ENCODE measurements at places on chromosomes 2 and 18.

GRCh38 chr2:230898713-230899091 lies 26.3 kb downstream of the GPR55 start:
- DNase-seq: no peak

GRCh38 chr2:144438801-144439631 lies 80.9 kb downstream of the ZEB2 start:
- no peak for DNase-seq

- DNase-seq: no peak
Observed at GRCh38 chr2:168934826-168935225, 33.7 kb downstream of the G6PC2 start.

- DNase-seq: no peak
Observed at GRCh38 chr2:10933700-10934225, 22.0 kb downstream of the KCNF1 start.

GRCh38 chr2:187051350-187051749 lies 202.4 kb upstream of the ZSWIM2 start:
- no peak for DNase-seq

- no peak for DNase-seq
Observed at GRCh38 chr2:96102596-96103186, 13.7 kb downstream of the ADRA2B start.

- DNase-seq: no peak
Observed at GRCh38 chr2:127429291-127429690, 11.1 kb downstream of the PROC start.

DNA sequence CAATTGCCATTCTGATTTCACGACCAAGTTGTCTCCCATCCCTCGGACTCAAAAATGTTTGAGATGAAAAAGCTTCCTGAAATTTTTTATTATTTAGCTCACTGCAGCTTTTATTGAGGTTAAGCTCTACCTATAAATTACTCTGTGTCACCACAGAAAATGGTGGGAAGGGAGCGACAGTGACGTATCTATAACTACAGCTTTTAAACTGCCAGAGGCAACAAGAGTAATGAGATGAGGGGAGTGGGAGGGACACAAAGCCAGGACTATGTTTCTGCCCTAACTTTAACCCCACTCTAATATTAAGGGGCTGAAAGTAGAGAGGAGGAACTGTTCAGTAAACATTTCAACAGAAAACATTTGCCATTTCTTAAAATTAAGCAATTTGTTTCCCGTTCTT lies 37.4 kb downstream of the SMAD2 start:
- DNase-seq: no peak

DNA sequence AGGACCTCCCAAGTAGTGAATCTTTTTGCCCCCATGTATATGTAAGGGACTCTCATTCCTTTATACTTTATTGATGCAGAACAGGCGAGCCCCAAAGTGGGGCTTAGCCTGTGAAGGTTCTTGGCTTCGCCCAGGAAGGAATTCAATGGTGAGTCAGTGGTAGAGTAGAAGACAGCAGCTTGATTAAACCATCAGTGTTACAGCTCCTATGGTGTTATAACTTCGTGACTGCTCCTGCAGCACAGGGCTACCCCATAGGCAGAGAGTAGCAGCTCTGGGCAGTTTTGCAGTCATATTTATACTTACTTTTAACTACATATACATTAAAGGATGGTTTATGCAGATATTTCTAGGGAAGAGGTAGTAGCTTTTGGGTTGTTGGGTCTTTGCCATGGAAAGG lies 11.0 kb downstream of the FAM171B start:
- no peak for DNase-seq

DNA sequence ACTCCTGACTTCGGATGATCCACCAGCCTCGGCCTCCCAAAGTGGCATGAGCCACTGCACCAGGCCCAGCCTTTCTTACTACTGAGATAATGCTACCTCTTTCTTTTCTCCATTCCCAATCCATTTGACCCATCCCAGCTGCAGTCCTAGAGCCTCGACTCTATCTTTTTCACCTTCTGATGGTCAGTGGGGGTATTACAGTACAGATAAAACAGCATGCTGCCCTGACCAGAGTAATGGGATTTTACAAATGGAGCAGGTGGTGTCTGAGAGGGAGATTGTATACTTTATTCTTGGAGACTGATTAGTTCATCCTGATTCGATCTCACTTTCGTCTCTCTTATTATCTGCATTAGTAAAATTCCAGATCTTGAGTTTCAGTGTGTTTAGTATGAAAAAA lies 238.6 kb upstream of the TNP1 start:
- no peak for DNase-seq

DNA sequence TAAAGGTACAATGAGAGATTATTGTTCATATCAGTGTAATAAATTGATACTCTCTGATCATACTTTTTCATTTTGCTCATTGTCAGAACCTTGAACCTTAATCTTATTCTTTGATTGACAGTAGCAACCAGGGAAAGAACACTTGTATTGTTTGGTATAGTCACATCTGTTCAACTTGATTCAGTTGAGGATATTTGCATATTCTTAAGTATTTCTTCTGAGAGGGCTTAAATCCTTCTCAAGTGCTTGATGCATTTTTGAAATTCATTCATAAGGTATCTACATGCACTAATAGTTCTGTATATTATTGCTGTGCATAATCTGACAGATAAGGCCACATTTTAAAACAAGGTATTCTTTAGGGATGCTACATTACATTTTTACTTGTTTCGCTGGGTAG lies 118.9 kb downstream of the EHBP1 start:
- DNase-seq: no peak

DNA sequence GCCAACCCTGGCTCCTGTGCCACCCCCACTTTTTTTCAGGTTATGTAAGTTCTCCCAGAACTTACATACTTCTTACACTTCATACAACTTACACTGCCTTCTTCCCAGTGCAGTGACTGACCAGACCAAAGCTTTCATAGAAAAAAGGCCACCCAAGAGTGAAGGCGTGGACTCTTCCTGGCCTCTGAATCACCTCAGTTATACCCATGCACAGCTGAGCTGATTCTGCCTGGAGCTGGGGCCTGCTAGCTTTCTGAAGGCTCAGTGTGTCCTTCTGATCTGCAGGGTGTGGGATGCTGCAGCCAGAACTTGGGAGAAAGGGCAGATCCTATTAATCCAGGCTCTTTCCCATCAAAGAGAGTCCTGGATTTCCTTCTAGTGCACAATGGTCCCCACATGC lies 216.1 kb downstream of the TTC32 start:
- no peak for DNase-seq

DNA sequence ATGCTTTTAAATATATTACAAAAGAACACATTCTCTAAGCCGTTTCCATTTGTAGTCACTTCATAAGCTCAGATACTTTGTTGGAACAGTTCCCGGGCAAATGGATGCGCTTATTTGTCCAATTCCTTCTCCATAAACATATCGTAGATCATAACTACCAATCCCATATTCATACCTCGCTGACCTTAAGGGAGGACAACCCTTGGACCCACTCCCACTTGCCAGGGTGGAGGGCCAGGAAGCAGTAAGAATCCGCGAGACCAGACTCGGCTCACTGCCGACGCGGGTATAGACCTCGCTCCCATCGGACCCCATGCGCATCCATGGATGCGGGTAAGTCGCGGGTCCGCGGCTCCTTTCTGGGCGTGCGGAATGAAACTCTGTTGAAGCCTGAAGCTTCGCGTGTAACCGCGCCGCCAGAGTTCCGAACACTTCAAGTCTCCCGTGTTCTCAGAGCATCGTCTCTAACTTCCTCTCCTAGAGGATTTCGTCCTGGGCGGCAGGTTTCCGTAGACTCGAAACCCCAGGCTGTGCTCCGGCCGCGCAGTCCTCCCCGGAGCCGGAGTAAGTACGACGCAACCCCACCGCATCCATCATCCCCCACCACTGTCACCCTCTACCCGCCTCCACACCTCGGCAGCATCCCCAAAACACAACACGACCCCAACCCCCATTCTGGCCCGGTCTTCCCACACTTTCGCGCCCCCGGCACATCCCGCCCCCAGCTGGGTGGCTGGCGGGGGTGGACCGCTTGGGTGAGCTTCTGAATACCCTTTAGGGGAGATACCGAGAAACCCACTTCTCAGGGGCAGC lies 1.1 kb downstream of the DSC3 start:
- DNase-seq: no peak

DNA sequence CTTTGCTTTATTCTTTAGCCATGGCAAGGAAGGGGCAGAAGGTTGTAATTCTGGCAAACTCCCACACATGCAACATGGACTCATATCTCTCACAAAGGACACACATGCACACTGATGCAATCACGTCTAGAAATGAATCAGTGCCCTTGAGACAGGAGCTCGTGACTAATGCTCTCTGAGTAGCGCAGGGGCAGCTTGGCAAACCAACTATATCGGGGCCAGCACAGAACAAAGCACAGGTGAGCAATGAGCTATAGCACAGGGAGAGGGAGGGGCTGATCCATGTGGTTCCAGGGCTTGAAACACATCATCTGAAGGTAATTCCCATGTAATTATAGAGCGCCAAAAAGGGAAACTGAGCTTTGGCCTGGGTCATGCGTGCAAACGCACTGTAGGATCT lies 165.2 kb upstream of the KLF7 start:
- DNase-seq: no peak

DNA sequence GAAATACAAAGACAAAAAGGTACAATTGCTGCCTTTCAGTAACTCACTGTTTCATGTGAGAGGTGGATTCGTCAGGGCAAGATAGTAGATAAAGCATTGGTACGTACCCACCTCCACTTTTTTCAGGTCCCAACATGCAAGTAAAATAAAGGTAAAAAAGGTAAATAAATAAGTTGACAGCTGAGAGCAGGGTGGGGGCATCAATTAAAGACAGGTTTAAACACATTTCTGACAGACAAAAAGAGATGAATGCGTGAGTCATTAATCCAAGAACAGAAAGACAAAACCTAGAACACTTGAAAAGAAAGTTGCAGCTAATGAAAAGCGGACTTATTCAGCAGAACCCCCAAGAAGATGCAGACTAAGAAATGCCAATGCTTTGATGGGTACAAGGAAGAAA lies 979.6 kb upstream of the CDH2 start:
- DNase-seq: no peak

GRCh38 chr2:22478329-22478728 lies 906.6 kb upstream of the KLHL29 start:
- no peak for DNase-seq

DNA sequence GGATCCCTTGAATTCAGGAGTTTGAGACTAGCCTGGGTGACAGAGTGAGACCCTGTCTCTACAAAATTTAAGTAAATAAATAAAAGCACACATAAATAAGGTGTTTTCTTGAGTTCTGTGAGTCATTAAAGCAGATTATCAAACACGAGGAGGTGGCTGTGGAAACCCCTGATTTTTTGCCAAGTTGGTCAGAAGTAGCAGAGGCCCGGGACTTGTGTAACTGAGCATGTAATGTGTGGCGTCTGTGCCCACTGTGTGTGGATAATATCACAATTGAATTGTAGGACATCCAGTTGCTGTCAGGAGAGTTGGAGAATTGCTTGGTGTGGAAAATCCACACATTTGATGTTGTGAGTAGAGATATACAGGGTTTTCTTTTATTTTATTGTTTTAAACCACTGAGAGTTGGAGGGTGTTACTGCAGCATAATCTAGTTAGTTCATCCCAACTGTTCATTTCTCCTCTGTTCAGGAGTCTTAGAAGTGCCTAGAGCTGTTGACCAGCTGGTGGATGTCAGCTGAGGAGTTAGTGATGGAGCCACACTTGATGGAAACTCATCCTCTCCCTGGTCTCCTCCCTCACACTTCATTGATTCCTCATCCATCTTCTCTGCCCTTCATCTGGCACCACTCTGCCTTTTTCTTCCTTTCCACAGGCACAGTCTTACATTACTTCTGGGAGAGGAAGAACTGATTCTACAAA lies 45.9 kb upstream of the RHOB start:
- no peak for DNase-seq

- no peak for DNase-seq
Observed at GRCh38 chr2:231315896-231316295, 79.6 kb upstream of the B3GNT7 start.

GRCh38 chr2:27051902-27052645 lies 606 bp downstream of the AGBL5 start:
- no peak for DNase-seq

GRCh38 chr2:62344472-62344871 lies 148.6 kb downstream of the B3GNT2 start:
- no peak for DNase-seq

DNA sequence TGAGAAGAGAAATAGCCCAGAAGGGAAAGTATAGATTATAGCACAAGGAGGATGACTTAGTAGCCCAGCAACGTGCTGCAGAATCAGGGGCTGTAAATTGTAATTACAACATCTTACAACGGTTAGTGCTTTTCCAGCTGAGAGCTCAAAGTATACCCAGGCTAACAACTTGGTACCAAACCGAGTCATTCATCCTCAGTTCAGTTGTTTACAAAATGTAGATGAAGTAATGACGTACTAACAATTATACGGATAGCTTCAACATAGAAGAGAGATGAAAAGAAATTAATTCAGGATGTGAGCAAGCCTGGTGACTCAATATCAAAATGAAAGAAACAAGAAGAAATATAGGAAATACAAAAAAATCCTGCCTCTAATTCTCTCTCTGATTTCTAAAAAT lies 99.2 kb downstream of the DYNAP start:
- DNase-seq: no peak

- no peak for DNase-seq
Observed at GRCh38 chr18:51039138-51040112, 9.4 kb downstream of the SMAD4 start.

- no peak for DNase-seq
Observed at GRCh38 chr2:238509151-238509835, 82.6 kb downstream of the ASB1 start.

DNA sequence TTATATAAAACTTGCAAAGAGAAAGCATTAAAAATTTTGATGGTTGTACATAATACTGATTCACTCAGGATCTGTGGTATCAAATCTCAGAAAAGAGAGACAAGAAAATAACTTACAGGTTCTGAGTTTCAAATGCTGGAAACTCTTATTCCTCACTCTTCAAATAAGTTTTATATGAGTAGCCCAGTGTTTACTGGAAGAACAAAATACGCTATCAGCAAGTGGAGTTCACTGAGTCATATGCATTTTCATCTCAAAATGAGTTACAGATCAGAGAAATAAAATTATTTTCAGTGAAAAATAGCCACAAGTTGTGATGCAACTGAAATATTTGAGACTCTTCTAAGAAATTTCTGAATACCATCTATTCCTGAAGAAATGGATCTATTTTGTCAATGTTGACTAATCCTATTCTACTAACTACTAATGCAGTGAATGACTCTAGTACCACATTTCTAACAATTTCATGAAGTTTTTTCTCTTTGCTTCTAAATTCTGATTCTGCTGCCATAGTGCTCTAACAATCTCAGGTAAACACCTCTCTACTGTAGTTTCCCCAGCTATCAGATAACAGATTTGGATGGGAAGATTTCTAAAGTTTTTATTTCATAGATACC lies 391.7 kb downstream of the ZEB2 start:
- DNase-seq: no peak

DNA sequence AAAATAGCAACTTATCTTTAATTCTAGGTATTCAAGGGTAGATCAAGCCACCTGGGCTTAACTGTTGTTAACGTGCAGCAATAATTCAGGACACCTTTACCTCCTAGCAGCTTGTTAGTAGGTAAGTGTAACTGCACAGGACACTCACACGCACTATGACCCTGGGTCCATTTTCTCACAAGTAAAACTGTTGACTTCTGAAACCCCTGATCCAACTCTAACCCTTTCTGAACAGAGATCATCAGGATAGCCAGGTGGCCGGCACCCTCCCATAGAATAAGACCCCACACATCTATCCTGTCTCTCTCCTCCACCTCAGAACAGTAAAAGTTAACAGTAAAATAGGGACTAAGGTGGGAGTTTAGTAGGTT lies 610 bp downstream of the SPC25 start:
- no peak for DNase-seq

- no peak for DNase-seq
Observed at GRCh38 chr2:53989210-53989862, 18.5 kb upstream of the PSME4 start.

- no peak for DNase-seq
Observed at GRCh38 chr2:28547906-28548600, 52.2 kb downstream of the PLB1 start.

Measured in nucleus accumbens (tissue), 56 donors.